ENCODE measurements at places on chromosomes 16 and 17.

DNA sequence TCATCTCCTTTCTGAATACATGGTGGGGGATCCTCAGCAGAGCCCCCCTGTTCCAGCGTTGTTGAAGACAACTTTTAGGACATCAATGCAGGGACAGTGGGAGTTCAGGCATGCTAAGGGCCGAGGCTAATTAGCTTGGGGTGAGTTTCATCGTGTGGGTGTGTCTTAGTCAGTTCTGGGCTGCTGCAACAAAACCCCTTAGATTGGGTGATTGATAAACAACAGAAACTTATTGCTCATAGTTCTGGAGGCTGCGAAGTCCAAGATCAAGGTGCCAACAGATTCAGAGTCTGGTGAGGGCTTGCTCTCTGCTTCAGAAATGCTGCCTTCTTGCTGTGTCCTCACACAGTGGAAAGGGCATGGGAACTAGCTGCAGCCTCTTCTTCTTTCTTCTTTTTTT, 214.0 kb downstream of the NTN1 start:
- no peak for DNase-seq

DNA sequence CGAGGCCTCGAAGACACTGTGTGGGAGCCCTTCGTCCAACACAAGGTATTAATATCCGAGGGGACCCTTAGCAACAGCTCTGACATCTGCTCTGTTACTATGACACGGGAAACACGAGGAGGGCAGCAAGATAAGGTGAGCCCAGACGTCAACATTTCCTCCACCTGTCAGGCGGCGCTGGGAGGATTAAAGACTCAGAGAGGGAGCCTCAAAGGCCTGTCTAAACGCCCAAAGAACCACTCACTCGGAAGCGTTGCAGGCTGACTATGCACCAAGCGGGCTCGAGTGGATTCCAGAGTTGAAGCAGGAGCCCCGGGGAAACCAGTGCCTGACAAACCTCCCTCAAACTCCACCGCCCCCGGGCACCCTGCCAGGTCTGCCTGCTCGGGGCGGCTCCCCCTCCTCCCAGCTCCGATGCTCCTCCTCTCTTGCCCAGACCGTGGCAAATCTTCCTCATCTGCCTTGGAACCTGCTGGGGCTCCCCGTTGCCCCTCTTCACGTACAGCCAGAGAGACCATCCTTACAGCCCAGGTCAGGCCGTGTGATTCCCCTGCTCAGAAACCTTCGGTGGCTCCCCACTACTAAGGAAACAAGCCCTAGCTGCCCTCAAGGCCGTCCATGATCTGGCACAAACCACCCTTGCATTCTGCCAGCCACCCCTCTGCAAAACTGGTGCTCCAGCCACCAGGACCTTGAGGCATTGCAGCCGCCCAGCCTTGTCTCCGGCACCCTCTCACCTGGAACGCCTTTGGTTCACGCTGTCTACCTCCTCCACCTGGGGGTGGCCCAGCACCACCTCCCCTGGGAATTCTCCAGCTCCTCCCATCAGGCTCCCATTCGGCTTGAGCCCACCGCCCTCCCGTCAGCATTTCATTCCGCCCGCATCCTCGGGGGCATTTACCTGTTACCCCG, 16.2 kb downstream of the RPH3AL start:
- peak; percentile 7 for DNase-seq

DNA sequence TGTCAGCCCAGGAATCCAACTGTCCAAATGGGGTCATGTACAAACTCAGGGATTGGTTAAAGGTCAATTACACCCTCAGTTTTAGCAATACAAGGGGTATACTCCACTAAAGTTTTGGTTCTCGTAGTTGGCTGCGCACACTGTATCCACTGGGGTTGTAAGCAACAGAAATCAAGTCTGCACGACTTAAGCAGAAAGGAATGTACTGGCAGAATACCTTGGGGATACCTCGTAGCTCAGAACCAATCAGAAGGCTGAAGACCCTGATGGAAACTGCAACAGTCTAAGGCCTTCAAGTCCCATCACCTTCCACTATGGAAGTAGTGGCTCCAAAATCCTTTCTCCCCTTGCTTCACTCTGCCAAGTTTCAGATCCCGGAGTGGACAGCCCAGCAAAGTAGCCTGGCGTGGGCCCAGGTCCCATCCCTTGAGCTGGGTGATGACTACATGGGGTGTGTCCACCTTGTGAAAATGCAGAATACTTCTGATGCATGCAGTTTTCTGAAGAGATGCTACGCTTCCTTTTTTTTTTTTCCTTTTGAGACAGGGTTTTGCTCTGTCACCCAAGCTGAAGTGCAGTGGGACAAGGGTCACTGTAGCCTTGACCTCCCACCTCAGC, 21.1 kb upstream of the RPH3AL start:
- DNase-seq = no peak

DNA sequence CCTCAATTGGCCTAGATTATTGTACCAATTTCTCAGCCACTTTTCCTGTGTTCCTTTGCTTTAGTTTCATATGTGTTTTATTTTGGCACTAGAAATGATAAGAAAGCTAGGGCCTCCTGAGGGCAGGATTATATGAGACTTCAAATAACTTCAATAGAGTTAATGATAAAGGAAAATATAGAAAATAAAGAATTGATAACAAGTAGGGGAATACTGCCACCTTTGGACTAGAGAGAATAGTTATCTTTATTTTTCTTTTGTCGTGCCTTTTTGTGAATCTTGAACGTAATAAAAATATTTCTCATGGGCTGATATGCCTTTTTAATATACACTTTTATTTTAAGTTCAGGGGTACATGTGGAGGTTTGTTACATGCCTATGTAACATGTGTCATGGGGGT, 29.3 kb upstream of the RBL2 start:
- DNase-seq = no peak

DNA sequence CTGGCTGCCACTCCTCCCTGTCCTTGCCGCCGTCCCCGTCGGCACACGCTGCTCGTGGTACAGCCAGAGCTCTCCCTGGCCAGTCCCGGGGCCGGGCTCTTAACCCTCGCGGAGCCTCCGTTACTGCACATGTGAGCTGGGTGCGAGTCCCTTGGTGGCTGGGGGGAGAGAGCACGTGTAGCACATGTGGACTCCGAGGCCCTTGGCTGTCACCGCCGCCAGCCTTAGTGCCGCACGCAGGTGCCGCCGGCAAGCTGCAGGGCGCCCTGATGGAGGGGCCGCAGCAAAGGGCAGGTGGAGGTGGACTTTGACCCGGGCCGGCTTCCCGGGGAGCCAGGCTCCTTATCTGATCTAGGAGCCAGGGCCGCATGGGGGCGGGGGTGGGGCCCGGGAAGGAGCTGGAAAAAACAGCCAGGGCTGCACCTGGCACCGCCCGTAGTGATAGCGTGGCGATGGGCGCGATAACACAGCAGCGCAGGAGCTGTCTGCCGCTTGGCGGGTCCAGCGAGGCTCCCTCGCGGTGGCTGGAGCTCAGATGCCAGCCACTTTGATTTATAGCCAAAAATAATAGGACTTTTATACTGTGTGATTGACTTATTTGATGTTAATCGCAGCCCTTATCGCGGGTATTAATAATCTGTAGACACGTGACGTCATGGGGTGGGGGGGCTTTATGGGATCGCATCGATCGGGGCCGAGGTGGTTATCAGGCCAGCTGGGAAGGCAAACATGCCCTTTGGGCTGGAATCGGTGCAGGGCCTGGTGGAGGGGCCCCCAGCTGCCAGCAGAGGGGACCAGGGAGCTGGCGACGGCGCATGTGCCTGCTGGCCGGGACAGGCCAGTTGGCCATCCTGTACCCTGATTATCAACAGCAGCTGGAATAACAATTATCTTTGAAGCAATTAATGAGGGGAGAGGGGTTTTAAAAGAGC, 35.1 kb downstream of the ZFPM1 start:
- DNase-seq = no peak

GRCh38 chr16:16032271-16032979, 83.0 kb downstream of the ABCC1 start:
- DNase-seq = no peak

DNA sequence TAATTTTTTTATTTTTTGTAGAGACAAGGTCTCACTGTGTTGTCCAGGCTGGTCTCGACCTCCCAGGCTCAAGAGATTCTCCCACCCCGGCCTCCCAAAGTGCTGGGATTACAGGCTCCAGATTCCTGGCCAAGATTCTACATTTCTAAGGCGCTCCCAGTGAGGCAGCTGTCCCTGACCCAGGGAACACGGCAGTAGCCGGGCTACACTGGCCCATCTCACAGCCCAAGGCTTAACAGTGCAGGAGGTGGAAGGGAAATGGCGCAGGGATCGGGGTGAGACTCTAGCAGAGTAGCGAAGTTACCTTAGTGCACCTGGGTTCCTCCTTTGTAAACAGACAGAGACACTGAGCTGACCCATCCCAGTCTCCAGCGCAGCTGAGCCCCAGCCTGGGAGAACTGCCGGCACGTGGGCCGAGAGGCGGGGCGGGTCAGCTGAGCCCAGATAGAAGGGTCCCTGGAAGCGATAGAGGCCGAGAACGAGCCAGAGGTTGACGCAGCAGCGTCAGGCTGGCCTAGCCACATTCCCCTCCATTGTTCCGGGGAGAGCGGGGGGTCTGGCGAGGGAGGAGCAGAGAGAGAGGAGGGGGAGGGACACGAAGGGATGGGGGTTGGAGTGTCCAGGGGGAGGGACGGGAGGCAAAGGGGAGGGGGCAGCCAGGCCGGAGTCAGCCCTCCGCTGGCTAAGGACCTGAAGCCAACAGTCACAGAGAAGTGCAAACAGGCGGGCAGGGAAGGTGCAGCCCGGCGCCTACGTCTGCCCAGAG, 2.5 kb downstream of the CARHSP1 start:
- DNase-seq = no peak

DNA sequence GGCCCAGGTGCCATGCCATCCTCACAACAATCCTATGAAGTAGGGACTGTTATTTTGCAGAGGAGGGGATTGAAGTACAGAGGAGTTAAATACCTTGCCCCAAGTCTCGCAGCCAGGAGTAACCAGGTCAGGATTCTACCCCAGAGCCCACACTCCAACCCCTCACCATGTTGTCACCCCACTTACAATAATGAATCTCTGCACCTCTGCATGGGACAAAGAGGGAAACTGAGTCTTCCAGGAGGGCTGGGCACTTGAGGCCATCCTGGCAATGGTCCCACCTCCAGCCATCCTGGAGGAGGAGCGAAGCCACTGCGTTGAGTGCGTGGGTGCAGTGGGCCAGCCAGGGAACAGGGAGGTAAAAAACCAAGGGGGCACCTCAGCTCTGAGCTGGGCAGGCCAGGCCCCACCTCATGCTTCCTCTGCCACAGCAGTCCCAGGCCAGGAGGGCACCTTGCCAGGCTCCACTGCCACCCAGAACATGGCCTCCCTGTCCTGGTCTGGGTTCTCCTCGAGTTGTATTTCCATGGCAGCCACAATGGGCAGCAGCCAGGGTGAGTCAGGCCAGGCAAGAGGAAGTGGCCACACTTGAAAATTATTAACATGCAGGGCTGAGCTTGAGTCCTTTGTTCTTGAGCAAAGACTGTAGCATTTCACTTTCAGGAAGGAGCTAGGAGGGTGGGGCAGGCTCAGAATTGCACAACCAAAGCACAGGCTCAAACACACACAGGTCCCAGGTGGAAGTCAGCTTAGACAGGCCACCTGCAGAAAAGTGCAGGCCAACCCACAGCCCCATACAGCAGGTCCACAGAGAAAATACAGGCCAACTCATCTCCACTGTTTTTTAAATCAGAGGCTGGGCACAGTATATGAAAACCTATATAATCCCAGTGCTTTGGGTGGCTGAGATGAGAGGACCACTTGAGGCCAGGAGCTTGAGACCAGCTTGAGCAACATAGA, 52.1 kb downstream of the CUEDC1 start:
- peak; percentile 6 for DNase-seq

DNA sequence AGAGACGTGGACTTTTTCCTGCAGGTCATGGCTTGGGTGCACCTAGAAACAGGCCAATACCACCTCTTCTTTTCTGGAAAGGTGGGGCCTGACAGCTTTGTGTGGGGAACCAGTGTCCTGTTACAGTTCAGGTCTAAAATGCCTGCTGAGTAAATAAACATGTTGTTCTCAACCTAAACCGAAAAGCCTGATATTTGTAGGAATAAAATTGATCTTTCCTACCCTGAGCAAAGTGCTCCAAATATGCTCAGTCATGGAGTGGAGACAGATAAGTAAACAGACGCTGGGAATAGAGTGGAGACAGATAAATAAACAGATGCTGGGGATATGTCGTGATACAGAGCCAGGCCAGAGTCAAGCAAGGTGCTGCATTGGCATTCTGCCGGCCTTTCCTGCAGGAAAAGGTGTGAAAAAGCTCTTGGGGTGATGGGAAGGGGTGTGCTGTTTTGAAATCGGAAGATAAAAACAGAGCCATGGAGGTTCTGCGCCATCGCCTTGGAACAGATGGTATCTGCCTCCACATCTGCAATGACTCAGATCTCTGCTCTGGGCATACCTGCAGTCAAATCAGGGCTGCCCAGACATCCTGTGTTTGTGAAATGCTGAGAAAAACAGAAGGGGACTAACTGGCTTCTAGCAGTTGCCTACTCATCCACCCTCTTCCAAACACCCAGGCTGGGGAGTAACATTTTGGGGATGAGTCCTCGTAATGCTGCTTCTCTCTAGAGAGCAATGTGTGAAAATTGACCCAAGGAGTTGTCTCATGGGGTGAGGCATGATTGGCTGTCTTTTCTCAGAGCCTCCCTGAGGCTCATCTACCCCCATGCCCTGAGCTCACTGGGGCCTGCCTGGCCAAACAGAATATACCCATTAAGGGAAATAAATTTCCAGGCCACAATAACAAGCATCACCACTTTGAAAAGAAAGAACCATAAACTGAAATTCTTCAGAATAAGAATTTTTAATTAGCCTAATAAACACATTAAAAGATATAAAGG, 16.8 kb upstream of the TRPV2 start:
- no peak for DNase-seq

DNA sequence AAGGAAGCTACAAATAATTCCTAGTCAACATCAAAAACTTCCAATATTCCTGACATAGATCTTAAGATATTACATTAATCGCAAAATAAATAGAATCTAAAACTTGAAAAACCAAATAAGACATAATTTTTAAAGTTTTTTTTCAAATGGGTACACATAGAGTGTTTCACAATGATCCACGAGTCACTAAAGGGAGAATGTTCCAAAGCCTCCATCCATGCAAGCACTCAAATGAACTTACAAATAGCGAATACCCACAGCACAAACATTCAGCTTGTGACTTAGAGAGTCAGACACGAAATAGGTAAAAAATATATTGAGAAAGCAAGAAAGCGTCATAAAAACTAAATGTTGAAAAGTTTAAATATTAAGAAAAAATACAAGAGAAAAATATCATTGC, 65.7 kb downstream of the CEP112 start:
- no peak for DNase-seq

GRCh38 chr16:89048090-89048725, 45.4 kb upstream of the ACSF3 start:
- no peak for DNase-seq

- DNase-seq = no peak
Measured at GRCh38 chr17:17385491-17385890, 82.3 kb downstream of the NT5M start.

- peak; percentile 28 for DNase-seq
Measured at GRCh38 chr17:7932949-7933348, 943 bp downstream of the CNTROB start.

GRCh38 chr16:28935924-28936783, 4.4 kb downstream of the CD19 start:
- peak; percentile 80 for DNase-seq

Measured in CD4-positive, alpha-beta T cell treated with Interleukin-2 at 100 ng/mL for 4 hours (primary cell).